ENCODE measurements at places on chromosomes 4 and X. TPM values are rescaled to one million over a fixed set of nuclear protein-coding genes. Genes with fewer than 3 reads are reported as not detected.

The DGKK gene
- not detected for total RNA-seq

The PRKX gene
- total RNA-seq, result 20.0 TPM

The VCX2 gene
- 0.13 TPM for total RNA-seq

The ARX gene
- 0.03 TPM for total RNA-seq

The SLITRK4 gene
- total RNA-seq, result not detected

The REELD1 gene
- not detected for total RNA-seq

The HSFX2 gene
- total RNA-seq, result not detected

The HS6ST2 gene
- total RNA-seq, result 0.50 TPM

The CXorf49 gene
- not detected for total RNA-seq

The NPY5R gene
- not detected for total RNA-seq

The BEX3 gene
- total RNA-seq, result 198 TPM

The SERTM2 gene
- total RNA-seq, result 0.20 TPM

The UGT8 gene
- 0.07 TPM for total RNA-seq

The KCTD8 gene
- 0.23 TPM for total RNA-seq

The KLF8 gene
- total RNA-seq, result not detected

The PAGE2B gene
- 0.37 TPM for total RNA-seq

The PF4V1 gene
- not detected for total RNA-seq

The DUSP21 gene
- not detected for total RNA-seq

The IL21 gene
- not detected for total RNA-seq

The AREG gene
- 1.9 TPM for total RNA-seq

The MORC4 gene
- total RNA-seq, result 14.4 TPM

The SSX1 gene
- total RNA-seq, result 139 TPM

The ASMT gene
- total RNA-seq, result not detected

The SLC6A8 gene
- 33.2 TPM for total RNA-seq

The CFP gene
- 0.67 TPM for total RNA-seq

The YIPF7 gene
- total RNA-seq, result not detected

Measured in HT1080 (cell line).